ENCODE measurements at places on chromosomes 5 and 9. TPM values are rescaled to one million over a fixed set of nuclear protein-coding genes. Genes with fewer than 3 reads are reported as not detected.

Gene IL3
- not detected for total RNA-seq

Gene ADAM19
- total RNA-seq: 0.93 TPM

Gene CRB2
- not detected for total RNA-seq

DNA sequence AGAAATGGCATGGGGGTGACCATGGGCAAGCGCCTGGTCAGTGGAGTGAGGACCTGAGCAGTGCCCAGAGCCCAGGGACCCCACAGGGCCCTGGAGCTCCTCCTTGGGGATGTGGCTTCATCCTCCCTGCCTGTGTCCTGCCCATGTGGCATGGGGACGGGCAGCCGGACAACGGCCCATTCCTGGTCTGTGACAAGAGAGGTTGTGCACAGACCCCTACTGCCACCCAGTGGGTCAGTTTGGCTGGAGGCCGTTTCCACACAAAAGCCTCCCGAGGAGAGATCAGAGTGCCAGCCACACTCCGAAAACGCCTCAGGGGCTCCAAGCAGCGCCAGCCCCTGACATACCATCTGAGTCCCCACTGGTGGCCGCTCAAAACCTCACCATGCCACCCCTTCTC, 19.8 kb downstream of the SLC6A18 start:
- DNase-seq: no peak

DNA sequence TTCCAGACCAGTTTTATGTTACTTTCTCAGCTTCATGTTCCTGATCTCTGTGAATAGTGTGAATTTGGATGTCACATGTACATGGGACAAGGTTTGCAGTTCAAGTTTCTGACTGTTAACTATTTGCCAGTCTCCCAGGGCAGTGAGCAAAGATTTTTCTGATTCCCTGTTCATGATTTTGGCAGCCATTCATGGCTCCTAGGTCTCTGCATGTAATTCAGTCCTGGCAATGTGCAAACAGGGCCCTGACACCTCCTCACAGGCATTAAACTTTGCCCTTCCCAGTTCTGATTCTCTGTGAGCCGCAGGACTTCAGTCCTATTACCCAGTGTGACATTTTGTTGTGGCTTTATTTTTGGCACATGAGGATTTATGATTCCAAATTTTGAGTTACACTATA, 349.7 kb downstream of the ARRDC3 start:
- DNase-seq: no peak

- DNase-seq: no peak
These were observed 90.7 kb upstream of the FSTL4 start for GRCh38 chr5:133702791-133703770.

DNA sequence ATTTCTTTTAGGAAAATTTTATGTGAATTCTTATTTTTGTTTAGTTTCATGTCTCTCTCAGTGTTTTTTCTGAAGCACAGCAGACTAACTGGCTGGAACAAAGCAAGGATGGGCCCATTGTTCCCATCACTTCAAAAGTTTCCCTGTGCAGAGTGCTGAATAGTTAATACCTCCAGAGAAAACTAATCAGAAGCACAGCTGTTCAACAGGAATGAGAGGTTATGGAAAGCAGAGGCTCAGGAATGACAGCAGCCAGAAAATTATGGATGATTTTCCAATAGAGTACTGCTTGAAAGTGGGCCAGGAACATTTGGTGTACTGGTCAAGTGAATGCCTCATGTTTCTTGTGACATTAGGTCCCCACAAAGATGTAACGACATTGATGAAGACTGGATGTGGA, 173.0 kb upstream of the TARS1 start:
- DNase-seq: no peak

- DNase-seq: no peak
These were observed 73.9 kb downstream of the SH3PXD2B start for GRCh38 chr5:172380301-172380986.

GRCh38 chr5:113344973-113345940, 89.5 kb downstream of the TSSK1B start:
- DNase-seq: no peak

All from pancreas (tissue), 10 donors.